PC-9 (cell line): ENCODE measurements at places on chromosomes 2 and 18.

GRCh38 chr18:28651298-28651697 lies 474.4 kb upstream of the CDH2 start:
- H3K36me3 ChIP-seq: no peaks in the 10 kb centered on the region
- H3K27me3 ChIP-seq: no peaks in the 10 kb centered on the region
- no peak overlapping the region for H3K27ac ChIP-seq
- DNase-seq: no peak
- no peak overlapping the region for H3K4me3 ChIP-seq
- no peaks in the 10 kb centered on the region for H3K4me1 ChIP-seq

DNA sequence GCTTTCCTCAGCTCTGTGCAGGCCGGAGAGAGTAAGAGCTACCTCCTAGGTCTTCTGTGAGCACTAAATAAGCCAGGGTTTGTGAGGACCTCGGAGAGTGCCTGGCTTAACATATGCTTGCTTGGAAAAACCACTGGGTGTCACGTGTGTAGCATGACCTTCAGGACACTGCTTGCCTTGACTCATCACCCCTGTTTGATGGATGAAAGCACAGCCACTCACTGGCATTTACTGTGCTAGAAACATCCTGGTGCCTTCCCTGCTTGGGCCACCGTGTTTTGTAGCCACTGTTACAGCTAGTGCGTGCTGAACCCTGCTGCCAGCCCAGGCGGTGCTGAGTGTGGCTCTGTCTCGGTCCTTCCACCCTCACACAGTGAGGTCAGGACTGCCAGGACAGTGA lies 34.8 kb upstream of the ITM2C start:
- 0 out of 2 replicates have a peak, but pooled peaks cover 3% of the 10 kb centered on the region for H3K27me3 ChIP-seq
- no peak for DNase-seq
- no peak overlapping the region for H3K4me3 ChIP-seq
- no peaks in the 10 kb centered on the region for H3K4me1 ChIP-seq

- peaks cover 47% of the 10 kb centered on the region for H3K36me3 ChIP-seq
- peaks cover 11% of the 10 kb centered on the region for H3K4me1 ChIP-seq
- no peak for DNase-seq
- H3K27me3 ChIP-seq: no peaks in the 10 kb centered on the region
- H3K4me3 ChIP-seq: no peak overlapping the region
These were observed 54.2 kb downstream of the HK2 start for GRCh38 chr2:74887960-74888700.

- no peak overlapping the region for H3K4me3 ChIP-seq
- no peak for DNase-seq
- no peaks in the 10 kb centered on the region for H3K27me3 ChIP-seq
These were observed 55.0 kb downstream of the MAPK4 start for GRCh38 chr18:50614838-50615237.

GRCh38 chr2:239238839-239239606 lies 161.8 kb downstream of the HDAC4 start:
- no peaks in the 10 kb centered on the region for H3K4me1 ChIP-seq
- no peaks in the 10 kb centered on the region for H3K36me3 ChIP-seq
- no peak for DNase-seq
- no peaks in the 10 kb centered on the region for H3K27me3 ChIP-seq

GRCh38 chr2:151083856-151084795 lies 177.5 kb downstream of the RBM43 start:
- no peak for DNase-seq
- H3K27ac ChIP-seq: no peak overlapping the region

- no peaks in the 10 kb centered on the region for H3K4me1 ChIP-seq
- no peak overlapping the region for H3K27ac ChIP-seq
- no peaks in the 10 kb centered on the region for H3K27me3 ChIP-seq
These were observed 60.3 kb upstream of the SCN1A start for GRCh38 chr2:166188084-166188483.

DNA sequence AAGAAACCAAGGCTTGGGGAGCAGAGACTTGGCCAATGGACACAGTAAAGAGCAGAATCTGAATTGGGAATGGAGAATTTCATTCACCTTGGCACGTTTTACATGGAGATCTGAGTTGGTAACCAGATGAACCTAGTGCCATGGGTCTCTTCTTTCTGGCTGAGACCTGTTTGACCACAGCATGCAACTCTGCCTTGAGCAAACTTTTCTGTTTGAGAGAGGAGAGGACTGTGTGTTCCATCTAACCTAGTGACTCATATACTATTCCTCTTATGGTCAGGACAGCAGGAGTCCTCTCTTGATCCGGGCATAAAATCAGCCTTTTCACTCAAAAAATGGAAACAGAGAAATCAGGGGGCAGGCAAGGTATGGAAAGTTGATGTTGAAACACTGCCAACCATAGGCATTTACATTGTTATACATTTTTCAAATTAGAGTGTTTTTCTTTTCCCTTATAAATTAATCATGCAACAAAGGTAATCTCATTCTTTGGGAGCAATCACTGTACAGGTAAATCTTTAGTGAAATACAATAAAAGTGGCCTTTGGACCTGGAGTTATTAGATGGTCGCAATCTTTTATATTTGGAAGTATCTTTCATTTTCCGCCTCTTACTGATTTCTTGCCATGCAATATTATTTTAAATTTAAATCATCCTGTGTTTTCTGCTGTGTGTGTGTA lies 86.7 kb downstream of the NRP2 start:
- H3K4me3 ChIP-seq: no peak overlapping the region
- no peak for DNase-seq
- no peak overlapping the region for H3K27ac ChIP-seq
- H3K36me3 ChIP-seq: no peaks in the 10 kb centered on the region
- H3K27me3 ChIP-seq: no peaks in the 10 kb centered on the region
- H3K4me1 ChIP-seq: no peaks in the 10 kb centered on the region

DNA sequence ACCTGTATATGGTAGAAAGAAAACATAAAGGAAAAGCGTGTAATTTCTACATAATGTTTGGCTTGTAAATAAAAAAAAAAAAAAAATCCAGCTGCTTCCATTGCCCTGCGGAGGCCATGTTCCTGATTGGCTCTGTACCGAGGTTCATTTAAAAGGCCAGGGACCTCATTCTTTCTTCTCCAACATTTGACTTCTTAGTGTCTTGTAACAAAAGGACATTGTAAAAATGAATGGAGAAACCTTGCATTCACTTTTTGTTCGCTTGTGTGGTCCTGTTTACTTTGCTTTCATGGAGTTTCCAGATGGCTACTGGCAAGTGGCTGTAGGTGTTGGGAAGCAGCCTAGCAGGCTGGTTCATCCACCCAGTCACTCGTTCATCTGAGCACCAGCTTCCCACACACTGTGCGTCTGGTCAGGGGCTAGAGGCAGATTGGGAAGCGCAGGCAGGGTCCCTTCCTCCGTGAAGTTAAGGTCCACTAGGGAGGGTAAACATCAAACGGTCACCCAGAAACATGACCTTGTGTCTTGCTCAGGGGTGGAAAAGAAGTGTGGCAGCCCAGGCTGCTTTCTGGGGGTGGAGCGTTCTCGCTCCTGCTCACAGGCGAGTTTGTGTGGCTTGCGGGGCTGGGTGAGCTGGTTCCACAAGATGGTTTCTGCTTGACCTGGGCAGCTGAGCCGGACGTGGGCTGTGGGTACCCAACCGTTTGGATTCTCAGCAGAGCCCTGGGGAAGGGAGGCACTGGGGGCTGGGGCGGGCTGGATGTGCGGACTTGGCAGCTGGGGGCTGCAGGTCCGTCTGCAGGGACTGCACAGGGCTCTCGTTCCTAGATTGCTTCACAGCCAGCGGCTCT lies 260.7 kb downstream of the AGAP1 start:
- H3K36me3 ChIP-seq: peaks cover 7% of the 10 kb centered on the region; the same call in 1 of the 2 replicates
- H3K27ac ChIP-seq: 0 out of 2 replicates have a peak overlapping the region, but pooled peaks have one; percentile 1
- no peak overlapping the region for H3K4me3 ChIP-seq
- H3K27me3 ChIP-seq: no peaks in the 10 kb centered on the region

- peak overlapping the region; percentile 65 for H3K27ac ChIP-seq
- H3K4me1 ChIP-seq: peaks cover 19% of the 10 kb centered on the region
- H3K27me3 ChIP-seq: no peaks in the 10 kb centered on the region
- no peak overlapping the region for H3K4me3 ChIP-seq
- no peaks in the 10 kb centered on the region for H3K36me3 ChIP-seq
- DNase-seq: peak; percentile 92
These were observed 1.1 kb upstream of the SULT6B1 start for GRCh38 chr2:37189452-37190153.

GRCh38 chr2:200305797-200306195 lies 697 bp upstream of the SPATS2L start:
- H3K36me3 ChIP-seq: no peaks in the 10 kb centered on the region
- H3K4me1 ChIP-seq: peaks cover 70% of the 10 kb centered on the region
- peak; percentile 30 for DNase-seq

DNA sequence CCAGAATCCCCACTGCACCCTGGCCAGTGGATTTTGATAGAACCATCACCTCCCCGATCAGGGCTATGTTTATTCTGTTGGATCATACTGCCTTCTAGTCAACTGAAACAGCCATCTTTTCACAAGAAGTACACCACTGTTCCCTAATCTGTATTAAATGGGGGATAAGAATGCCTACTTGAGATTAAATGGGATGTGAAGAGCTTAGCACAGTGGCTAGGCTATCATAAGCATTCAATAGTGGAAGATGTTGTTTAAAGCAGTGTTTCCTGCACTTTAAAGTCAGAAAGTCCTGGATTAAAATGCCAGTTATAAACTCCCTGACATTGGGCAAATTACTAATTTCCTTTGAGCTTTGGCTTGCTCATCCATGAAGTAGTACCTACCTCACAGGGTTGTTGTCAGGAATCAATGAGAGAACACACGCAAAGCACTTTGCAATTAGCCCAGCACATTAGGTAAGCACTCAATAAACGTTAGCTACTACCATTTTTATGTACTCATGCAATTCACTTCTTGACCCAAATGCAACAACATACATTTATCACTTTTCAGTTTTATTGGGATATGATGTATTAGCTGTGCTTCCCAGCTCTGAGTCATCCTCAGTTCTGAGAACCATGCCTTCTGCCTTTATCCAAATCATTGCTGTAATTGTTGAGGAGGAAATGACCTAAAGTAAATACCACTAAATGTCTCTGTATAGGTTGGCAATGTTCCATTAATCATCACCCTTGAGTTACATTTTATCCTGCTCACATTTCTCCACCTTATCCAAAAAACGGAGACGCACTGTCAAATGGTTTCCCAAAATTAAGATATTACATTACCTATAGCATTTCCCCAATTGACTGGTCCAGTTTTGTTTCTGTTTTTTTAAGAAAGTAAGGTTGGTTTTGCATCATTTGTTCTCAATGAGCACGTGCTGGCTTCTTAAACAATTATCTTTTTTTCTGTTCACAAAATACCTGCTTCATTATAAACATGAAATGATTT lies 2.1 kb downstream of the TMEM247 start:
- no peaks in the 10 kb centered on the region for H3K27me3 ChIP-seq
- no peak overlapping the region for H3K4me3 ChIP-seq
- peak; percentile 89 for DNase-seq
- no peak overlapping the region for H3K27ac ChIP-seq
- no peaks in the 10 kb centered on the region for H3K36me3 ChIP-seq

- H3K27ac ChIP-seq: no peak overlapping the region
- peaks cover 9% of the 10 kb centered on the region for H3K4me1 ChIP-seq
- DNase-seq: no peak
- no peak overlapping the region for H3K4me3 ChIP-seq
- H3K27me3 ChIP-seq: no peaks in the 10 kb centered on the region
These were observed 3.7 kb downstream of the EEF1B2 start for GRCh38 chr2:206163251-206163880.

- no peak overlapping the region for H3K4me3 ChIP-seq
- H3K27ac ChIP-seq: no peak overlapping the region
- H3K4me1 ChIP-seq: peaks cover 4% of the 10 kb centered on the region; the same call in 1 of the 2 replicates
- no peaks in the 10 kb centered on the region for H3K36me3 ChIP-seq
These were observed 25.9 kb downstream of the ITM2C start for GRCh38 chr2:230890646-230891045.

DNA sequence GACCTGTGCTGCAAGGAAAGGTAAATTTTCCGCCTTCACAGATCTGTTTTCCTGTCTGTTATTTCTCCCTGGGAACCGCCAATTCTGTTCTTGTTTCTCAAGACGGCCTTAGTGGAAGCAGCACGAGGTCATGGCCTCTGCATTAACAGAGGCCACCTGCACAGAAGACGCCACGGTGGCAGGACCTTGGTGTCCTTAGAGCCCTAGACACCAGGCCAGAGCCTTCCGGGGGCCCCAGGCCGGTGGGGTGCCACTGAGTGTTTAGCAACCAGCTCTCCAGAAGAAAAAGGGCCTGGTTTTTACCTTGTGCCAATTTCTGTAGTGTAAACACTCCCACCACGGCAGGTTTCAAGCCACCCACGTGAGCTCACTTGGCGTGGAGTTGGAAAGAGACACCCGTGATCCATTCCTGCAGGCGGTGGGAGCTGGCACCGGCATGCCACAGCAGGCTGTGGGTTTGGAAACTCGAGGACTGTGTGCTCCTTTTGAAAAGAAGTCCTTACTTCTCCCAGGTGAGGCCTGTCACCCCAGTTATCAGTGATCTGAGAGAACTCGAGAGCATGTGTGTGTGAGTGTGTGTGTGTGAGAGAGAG lies 103.9 kb upstream of the HDAC4 start:
- peaks cover 100% of the 10 kb centered on the region for H3K27me3 ChIP-seq
- no peak overlapping the region for H3K4me3 ChIP-seq
- DNase-seq: no peak
- no peak overlapping the region for H3K27ac ChIP-seq

GRCh38 chr2:40554665-40555294 lies 102.9 kb upstream of the SLC8A1 start:
- DNase-seq: peak; percentile 45
- H3K27ac ChIP-seq: no peak overlapping the region
- no peaks in the 10 kb centered on the region for H3K4me1 ChIP-seq
- no peaks in the 10 kb centered on the region for H3K27me3 ChIP-seq

- H3K4me1 ChIP-seq: no peaks in the 10 kb centered on the region
- no peaks in the 10 kb centered on the region for H3K36me3 ChIP-seq
- DNase-seq: no peak
- peaks cover 53% of the 10 kb centered on the region for H3K27me3 ChIP-seq
These were observed 437.2 kb upstream of the ID2 start for GRCh38 chr2:8244639-8245038.

- no peak overlapping the region for H3K27ac ChIP-seq
- H3K27me3 ChIP-seq: no peaks in the 10 kb centered on the region
- no peak overlapping the region for H3K4me3 ChIP-seq
- no peaks in the 10 kb centered on the region for H3K36me3 ChIP-seq
- DNase-seq: no peak
These were observed 62.2 kb downstream of the KCNE4 start for GRCh38 chr2:223114170-223114569.

DNA sequence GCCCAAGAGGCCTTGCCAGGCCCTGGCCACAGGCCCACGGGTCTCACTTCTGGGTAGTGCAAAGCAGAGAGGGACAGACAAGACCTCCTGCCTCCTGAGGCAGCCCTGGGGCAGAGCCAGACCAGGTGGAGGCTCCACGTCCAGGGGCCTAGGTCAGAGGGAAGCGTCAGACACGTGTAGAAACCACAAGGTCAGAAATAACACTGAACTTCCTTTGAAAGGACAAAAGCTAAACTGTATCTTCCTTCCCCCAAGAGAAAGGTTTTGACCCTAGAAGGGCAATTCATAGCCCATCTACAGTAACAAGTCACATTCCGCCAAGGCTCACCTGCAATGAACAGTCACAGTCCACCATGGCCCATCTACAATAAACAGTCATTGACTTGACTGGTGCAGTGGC lies 17.9 kb downstream of the SDC1 start:
- no peak for DNase-seq
- peaks cover 9% of the 10 kb centered on the region; the same call in 1 of the 2 replicates for H3K4me1 ChIP-seq
- H3K27ac ChIP-seq: no peak overlapping the region
- H3K36me3 ChIP-seq: no peaks in the 10 kb centered on the region
- no peaks in the 10 kb centered on the region for H3K27me3 ChIP-seq
